Right atrium auricular region (tissue), 2 donors: ENCODE measurements at places on chromosomes 12 and 14.

- no peak for DNase-seq
These were observed 447 bp downstream of the CD63 start for GRCh38 chr12:55728186-55728938.

DNA sequence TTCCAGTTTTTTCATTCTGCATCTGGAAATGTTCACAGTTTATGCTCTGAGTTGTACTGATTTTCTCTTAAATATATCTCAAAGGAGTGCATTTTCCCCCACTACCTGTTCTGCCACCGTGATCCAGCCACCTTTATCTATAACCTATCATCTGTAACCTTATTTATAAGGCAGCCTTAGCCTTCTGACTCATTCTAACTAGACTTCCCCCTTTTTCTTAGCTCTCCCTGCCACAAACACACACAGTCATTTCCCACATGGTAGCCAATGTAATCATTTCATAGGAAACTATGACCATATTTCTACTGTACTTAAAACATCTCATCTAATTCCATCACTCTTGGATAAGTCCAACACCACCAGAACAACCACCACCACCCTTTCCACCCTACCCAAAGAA, 10.8 kb upstream of the GYS2 start:
- DNase-seq, result no peak

DNA sequence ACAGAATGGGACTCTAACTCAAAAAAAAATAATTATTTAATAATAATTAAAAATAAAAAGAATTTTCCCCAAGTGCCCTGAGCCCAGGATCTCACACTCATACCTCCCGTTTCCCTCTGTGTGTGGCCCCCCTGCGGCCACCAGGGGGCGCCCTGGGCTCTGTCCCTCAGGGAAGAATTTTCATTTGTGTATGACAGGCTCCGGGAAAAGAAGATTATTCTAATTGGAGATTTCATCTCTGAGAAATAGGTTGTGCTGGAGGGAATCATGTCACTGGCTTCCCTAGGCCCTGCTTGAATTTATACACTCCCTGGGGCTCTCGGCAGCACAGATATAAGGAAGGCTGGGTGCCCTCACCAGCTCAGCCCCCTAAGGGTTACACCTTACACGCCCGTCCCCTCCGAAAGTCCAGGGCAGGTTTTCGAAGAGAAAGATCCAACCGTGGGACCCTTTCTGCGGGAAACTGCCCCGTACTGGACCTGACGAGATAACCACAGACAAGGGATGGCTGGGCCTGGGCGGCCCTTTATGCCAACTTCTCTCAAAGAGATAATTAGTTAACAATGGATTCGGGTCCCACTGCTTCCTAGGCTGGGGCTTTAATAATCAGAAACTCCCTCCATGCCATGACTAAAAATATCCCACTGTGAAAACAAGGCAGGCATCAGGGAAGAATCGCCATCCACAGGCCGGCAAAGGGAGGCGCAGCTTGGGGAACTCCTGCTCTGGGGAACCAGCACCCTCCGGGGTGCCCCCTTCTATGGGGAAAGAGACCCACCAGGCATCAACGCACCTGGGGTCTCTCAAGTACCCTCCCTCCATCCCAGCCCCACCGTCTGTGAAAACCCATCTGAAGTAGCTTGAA, 80.7 kb downstream of the KDM2B start:
- peak; percentile 82 for DNase-seq

DNA sequence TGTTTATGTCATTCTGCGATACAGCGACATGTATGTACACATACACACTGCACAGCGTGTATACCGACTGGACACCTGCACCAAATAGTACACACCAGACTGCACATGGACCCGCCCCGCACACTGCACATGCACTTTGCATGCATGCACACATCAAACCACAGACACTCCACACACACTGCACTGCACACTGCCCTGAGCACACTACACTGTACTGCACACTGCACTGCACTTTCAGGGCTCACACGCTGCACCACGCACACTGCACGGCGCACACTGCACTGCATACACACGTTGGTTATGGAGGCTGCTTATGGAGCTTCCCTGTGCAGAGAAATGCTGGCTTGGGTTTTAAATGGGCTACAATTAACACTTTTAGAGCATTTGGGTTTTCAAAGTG, 1.6 kb downstream of the PAPLN start:
- no peak for DNase-seq

DNA sequence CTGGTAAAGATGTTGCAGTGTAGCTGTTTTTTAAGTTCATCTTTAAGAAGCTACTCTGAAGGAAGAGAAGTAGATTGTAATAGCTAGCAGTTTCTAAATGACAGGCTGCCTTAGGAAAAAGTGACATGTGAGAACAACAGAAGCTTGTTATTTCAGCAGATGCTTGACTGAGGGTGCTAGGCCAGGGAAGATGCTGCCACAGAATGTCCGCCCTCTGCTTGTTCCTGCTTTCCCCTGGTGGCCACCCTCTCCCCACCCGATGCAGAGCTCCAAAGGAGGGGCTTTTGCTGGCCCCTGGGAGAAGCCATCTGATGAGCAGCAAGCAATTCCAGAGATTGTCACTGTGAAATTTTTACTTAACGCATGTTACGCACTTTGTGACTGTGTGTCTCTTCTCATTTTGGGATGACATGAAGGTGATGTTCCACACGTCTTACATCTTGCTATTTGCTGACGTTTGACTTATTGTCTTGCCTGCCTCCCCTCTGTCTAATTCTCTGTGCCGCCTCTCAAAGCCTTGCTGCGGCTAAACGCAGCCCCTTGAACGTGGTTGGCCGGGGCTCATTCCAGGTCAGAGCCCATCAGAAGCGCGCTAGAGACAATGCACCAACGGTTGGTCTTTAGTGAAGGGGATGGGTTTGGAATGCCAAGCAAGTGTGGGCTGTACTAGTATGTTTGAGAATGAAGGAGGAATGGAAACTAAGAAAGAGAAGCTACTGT, 44.8 kb downstream of the WDR20 start:
- DNase-seq, result no peak

DNA sequence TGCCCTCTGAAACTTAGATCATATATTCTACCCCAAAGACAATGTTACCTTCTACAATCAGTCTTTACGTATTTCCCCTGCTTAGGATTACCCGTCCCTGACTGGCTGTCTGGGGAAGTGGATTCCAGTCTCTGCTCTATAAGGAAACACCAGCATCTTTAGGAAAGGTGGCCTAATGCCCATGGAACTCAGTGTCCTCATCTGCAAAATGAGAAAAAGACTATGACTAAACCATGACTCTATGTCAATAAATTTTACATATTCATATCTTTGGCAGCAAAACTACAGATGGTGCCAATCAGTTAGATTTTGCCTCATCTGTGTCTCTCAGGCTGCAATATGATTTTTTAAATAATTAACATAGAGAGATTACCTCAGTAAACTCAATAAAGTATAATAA, 133.8 kb downstream of the ITPR2 start:
- no peak for DNase-seq

DNA sequence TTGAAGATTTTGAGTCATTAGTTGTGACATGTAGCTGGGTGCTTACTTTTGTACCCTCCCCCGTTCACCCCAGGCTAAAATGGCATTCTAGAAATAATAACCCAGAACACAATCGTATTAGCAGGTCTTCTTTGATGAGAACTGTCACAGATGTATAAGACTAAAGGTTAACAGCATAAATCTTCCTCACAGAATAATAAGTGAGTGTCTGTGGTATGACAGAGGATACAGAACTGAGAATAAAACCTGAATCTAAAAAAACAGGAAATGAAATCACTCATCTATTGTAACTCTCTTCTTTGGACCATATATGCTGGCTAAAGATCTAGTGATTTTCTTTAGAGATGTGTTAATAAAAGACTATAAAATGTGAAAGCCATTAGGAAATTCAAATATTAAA, 746.6 kb downstream of the LRFN5 start:
- no peak for DNase-seq

GRCh38 chr12:114752217-114752616, 68.2 kb upstream of the TBX3 start:
- DNase-seq, result no peak
